Stimulated activated CD8-positive, alpha-beta memory T cell treated with anti-CD3 and anti-CD28 coated beads, Interleukin-7, amount 100 ng/mL, for 24 hours (primary cell): ENCODE measurements at places on chromosomes 3 and 15.

DNA sequence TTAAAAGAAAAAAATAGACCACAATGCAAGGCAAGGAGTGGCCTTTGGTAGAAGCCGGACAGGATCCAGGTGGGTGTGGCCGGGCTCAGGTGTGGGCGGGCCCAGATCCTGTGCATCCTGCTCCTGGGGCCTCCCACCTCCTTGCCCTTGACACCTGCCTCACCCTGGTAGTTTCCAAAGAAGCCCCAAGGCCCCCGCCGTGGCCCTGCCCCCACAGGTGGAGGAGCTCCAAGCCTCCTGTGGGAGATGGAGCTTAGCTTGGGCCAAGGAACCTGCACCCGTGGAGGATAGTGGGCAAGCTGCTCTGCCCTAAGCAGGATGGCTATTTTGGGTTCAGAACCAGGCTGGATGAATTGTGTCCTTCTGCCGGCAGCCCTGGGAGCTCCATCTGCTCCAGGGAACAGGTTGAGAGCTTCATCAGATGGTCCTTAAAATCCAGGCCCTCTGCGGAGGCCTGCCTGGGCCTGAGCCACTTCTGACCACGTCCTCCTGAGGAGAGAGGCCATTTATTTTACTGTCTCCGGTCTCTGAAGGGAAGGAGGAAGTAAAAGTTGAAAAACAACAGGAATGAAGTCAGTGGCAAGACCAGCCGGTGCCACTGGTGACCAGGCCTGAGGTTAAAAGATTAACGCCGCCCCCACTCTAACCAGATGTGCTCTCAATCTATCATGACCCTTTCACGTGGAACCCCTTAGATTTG, 53.9 kb upstream of the KLF13 start:
- DNase-seq: no peak

GRCh38 chr15:85788771-85789495, 5.8 kb downstream of the KLHL25 start:
- DNase-seq: no peak

- DNase-seq: no peak
Observed at GRCh38 chr3:129280183-129280582, 1.5 kb downstream of the HMCES start.

DNA sequence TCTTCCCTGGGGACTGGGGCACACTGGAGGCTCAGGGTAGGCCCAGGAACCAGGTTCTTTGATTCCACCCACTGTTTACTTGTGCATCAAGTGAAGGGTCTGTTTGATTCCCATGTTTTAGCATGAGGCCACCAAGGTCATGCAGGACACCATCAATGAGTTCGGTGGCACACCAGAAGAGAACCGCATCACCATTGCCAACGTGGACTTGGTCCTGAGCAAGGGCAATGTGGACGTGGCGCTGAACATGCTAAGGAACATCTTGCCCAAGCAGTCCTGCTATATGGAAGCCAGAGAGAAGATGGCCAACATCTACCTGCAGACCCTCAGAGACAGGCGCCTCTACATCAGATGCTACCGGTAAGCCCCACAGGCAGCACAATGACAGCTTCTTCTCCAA, 21.5 kb downstream of the TTC21A start:
- no peak for DNase-seq

GRCh38 chr15:33988384-33988783, 20.1 kb downstream of the CHRM5 start:
- no peak for DNase-seq

DNA sequence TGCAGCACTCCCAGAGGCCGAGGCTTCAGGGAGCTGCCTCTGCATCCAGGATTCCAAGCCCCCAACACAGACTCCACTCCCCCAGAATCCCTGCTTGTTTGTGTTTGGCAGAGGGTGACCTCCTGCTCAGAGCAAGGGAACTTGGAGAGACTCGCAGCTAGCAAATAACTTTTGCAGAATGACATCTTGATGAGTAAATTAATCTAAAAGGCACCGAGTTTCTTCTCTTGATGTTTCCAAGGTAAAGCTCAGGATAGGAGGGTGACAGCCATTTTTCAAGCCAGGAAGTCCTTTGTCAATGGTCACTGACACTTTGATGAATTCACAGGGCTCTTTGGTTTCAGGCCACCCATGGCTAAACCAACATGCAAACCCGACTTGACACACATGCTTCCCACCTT, 523.0 kb downstream of the NTRK3 start:
- DNase-seq: no peak

DNA sequence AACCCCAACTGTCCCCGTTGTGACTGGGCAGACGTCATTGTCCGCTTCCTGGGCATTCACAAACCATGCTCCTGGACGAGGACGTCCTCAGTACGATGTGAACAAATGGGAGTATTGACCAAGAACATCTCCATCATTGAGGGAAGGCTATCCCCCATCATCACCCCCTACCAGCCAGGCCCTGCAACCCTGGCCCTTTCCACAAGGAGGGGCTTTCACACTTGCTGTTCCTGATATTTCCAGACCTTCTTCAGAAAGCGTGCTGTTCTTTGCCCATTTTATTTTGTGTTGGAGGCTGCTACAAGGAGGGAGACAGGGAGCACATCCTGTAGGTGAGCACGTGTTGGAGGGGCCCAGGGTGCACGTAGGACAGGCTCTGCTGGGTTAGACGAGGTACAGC, 277.0 kb upstream of the LRRC3B start:
- no peak for DNase-seq

DNA sequence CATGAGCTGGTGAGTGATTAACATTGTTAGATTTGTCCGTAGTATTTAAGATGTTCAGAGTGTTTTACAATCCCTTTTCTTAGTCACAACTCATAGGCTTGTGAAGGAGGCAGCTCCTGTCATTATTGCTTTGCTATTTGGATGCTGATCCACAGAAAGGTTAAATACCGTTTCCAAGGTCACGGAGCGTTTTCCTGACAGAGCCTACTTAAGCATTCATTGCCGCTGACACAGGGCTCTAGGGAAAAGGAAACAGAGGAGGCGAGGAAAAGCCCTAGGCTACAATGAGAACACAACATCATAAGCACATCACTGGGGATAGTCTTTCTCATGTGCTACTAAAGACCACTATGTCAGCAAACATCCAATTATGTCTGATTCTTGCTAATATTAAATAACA, 38.5 kb upstream of the CPB1 start:
- DNase-seq: no peak

- DNase-seq: no peak
Observed at GRCh38 chr3:2661078-2661477, 449.1 kb downstream of the IL5RA start.

DNA sequence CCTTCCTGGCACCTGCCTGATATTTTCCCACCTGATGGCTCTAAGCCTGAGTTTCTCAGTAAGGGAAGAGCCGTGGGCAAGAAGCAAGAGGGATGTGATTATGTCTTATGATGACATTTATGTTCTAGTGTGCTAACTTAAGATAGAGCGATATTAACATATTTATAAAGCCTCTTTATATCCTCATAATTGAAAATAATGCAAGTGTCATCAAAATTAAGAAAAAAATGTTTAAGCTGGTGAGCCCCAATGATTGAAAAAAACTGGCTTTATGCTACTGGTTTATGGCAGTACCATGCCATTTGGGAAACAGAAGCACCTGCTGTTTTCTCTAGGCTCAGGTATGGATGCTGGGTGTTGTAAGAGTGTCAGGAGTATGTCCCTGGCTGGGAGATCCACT, 431.5 kb upstream of the TPM1 start:
- DNase-seq: no peak

DNA sequence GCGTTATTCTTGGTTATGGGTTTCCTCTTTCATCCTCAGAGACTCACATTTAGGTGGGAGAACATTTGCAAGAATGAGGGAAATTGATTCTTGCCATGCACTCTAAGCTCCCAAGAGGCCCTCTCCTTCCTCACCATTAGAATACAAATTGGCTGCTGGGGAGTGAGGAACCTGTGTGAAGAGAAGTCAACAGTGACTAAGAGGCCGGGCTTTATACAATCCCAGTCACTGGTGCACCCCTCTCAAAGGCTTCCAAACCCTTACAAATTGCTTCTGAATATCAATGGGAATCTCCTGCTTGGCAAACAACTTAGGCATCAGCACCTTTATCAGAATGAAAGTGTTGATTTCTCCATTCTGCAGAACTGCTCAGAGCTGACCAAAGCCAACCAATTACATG, 16.5 kb upstream of the RGMA start:
- DNase-seq: no peak

DNA sequence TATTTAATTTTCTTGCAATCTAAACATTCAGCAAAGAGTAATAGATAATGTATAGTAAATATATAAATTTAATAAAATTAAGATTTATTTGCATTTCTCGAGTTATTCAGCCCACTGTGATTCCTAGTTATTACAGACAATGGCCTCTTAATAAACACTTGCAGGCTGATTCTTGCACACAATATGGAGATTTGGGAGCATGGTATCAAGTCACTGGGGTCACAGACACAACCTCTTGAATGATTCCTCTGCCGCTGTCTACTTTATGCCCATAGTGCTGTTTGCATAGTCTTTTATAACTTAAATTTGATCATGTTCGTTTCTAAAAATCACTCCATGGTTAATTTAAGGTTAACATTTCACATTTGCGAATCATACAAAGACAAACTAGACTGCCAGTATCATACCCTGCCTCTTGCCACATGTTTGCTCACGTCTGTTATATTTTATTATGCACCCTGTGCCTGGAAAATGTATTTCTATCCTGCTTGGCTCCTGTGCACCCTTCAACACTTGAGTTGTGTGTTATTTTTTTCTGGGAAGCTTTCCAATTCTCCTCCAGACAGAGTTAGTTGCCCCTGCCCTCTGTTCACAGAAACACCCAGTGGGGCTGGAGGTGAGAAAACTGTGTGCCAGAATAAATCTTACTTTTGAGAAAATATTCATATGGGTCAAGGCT, 206.3 kb upstream of the ROBO1 start:
- DNase-seq: no peak

DNA sequence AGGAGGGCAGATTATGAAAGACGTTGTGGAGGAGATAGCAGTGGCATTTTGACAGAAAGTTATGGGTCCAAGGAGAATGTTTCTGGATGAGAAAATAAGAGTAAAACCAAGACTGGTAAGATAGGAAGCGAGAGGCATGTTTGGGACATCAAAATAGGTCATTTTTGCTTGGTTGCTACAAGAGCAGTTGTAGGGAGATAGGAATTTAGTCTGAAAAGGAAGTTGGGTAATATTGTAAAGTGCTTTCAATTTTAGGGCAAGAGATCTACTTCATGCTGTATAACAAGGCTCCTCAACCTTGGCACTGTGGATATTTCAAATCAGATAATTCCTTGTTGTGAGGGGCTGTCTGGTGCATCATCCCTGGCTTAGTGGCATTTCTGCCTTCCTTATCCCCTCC, 118.0 kb upstream of the DPH6 start:
- no peak for DNase-seq

GRCh38 chr3:18153571-18154173, 271.5 kb downstream of the SATB1 start:
- DNase-seq: no peak

- no peak for DNase-seq
Observed at GRCh38 chr15:86300390-86301125, 220.9 kb downstream of the AGBL1 start.

DNA sequence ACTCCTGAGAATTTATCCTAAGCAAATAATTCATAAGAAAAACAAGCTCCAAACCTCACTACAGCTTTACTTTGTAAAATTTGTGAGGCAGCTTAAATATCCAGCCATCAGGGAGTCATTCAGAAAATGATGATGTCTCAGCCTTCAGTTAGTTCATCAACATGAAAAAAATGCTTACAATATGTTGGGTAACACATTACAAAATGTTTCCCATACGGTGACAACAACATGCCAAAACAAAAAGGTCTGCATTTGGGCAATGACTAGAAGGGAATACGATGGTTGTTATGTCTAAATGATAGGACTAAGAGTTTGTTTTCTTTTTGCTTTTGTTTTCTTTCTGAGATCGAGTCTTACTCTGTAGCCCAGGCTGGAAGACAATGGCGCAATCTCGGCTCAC, 47.0 kb upstream of the CFAP161 start:
- no peak for DNase-seq

DNA sequence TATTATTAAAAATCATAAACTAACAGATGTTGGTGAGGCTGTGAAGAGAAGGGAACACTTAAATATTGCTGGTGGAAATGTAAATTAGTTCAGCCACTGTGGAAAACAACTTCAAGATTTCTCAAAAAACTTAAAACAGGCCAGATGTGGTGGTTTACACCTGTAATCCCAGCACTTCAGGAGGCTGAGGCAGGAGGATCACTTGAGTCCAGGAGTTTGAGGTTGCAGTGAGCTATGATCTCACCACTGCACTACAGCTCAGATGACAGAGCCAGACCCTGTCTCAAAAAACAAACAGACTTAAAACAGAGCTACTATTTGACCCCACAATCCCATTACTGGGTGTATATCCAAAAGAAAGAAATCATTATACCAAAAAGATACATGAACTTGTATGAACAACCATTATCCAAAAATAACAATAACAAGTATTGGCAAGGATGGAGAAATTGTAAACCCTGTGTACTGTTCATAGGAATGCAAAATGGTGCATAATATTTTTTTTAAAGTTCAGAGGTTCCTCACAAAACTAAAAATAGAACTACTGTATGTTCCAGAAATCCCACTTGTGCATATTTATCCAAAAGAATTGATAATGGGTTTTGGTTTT, 25.5 kb downstream of the ZNF148 start:
- no peak for DNase-seq

DNA sequence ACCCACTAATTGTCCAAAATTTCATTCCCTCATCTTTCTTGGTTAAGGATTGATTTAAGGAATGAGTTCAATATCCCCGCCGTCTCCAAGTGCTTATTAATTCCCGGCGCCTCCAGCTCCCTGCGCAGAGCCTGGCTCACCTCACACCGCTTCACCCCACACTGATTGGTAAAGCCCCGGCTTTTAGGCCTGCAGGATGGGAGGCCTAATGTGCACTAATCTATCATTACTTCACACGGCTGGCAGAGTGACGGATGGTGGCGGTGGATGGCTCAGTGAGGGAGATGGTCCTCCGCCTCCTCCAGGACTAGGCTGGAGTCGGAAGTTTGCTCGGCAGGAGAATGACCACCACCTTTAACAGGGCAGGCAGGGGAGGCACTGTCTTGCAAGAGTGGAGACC, 81.7 kb downstream of the MEGF11 start:
- DNase-seq: no peak
